NCI-H446 treated with DMSO at 0.1 percent for 48 hours (cell line): ENCODE measurements at places on chromosomes 7 and 10.

DNA sequence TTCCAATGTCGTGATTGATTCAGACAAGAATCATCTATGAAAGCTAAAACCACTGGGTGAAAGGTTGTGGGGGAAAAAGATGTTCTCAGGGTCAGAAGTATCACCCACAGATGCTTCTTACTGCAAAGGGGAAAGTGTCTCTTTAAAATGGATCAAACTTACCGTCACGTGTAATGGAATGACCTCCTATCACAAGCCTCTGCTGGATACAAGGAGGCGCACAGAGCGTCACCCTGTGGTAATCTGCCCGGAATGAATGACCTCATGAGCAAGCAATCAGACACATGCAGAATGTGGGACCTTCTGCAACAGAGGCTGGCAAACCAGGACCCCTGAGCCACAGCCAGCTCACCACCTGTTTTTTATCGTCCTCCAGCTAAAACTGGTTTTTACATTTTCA, 33.0 kb downstream of the WIPF3 start:
- no peak for DNase-seq

GRCh38 chr10:5977471-5978229, at the start of gene IL15RA:
TSS of gene IL15RA (minus strand) at chr10:5977543. CDS start at chr10:5977492, 51 bp downstream.
- no peak for DNase-seq

DNA sequence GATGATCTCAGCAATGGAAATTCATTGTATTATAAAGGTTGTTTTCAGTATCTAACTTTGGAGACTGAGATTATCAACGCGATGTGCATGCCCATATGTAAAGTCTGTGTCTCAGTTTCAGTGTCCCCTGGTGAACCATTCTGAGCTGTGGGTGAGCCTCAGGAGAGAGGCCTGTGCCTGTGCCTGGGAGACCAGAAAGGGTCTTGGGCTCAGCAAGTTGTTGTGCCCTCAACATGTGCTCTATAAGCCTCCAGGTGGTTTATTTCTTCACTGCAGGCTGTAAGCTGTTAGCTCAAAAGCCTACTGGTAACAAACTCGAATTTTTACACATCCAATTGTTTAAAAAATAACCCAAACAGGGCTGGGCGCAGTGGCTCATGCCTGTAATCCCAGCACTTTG, 151.9 kb downstream of the PKD1L1 start:
- no peak for DNase-seq

- DNase-seq, result no peak
Observed at GRCh38 chr10:44913350-44914081, 2.4 kb downstream of the TMEM72 start.

GRCh38 chr7:155962191-155962967, 150.1 kb upstream of the SHH start:
- DNase-seq, result no peak

- no peak for DNase-seq
Observed at GRCh38 chr10:79084012-79084971, 15.5 kb downstream of the ZMIZ1 start.

DNA sequence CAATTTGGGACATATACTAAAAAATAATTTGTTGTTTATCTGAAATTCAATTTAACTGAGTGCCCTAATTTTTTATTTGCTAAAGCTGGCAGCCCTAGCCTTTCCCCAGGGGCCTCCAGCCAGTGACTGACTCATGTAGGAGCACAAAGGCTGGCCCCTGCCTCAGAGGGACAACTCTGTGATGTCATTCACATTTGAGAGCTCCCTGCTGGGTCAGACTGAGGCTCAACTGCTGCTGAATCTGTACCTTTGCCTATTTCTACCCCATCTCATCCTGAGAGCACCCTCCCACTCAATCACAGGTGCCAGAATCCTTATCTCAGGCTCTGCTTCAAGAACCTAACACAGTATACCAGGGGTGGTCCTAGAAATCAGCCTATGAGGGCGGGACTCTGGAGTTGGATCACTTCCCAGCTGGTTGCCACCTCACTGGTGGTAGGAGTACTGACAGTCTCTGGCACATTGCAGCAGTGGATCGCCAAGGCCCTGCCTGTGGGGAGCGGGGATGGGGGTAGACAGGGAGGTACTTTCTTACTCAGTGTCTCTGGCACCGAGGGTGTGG, 11.6 kb downstream of the GCK start:
- peak; percentile 62 for DNase-seq

DNA sequence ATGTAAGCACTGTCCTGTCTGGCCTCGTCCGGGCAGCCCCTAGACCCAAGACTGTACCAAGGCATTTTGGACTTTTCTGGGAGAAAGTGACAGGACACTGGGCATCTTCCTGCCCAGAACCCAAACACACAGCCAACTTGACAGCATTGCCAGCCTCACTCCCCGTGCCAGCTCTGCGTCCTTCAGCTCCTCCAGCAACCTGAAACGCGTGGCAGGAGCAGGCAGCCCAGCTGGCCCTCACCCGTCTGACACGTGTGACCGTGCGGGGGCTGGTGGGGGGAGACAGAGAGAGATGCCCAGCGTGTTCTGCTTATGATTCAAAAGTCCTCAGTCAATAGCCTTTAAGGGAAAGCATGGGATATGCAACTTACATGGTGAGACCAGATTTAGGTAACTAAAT, 50.3 kb upstream of the SLC29A3 start:
- no peak for DNase-seq

DNA sequence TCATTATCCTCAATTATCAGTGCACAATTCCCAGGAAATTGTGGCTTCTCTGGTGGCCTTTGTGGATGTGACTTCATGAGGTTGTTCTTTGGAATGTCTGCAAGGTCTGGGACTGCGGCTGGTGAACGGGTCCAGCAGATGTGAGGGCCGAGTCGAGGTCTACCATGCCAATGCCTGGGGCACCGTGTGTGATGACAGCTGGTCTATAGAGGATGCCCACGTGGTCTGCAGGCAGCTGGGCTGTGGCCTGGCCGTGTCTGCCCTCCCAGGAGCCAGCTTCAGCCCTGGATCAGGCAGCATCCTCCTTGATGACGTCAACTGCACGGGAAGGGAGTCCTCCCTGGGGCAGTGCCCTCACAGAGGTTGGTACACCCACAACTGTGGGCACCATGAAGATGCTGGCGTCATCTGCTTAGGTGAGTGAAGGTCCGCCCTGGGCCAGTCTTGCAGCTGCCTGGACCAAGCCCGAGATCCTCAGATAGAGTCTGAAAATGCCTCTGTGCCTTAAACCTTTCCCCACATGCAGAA, 46.9 kb downstream of the CUZD1 start:
- DNase-seq, result no peak

DNA sequence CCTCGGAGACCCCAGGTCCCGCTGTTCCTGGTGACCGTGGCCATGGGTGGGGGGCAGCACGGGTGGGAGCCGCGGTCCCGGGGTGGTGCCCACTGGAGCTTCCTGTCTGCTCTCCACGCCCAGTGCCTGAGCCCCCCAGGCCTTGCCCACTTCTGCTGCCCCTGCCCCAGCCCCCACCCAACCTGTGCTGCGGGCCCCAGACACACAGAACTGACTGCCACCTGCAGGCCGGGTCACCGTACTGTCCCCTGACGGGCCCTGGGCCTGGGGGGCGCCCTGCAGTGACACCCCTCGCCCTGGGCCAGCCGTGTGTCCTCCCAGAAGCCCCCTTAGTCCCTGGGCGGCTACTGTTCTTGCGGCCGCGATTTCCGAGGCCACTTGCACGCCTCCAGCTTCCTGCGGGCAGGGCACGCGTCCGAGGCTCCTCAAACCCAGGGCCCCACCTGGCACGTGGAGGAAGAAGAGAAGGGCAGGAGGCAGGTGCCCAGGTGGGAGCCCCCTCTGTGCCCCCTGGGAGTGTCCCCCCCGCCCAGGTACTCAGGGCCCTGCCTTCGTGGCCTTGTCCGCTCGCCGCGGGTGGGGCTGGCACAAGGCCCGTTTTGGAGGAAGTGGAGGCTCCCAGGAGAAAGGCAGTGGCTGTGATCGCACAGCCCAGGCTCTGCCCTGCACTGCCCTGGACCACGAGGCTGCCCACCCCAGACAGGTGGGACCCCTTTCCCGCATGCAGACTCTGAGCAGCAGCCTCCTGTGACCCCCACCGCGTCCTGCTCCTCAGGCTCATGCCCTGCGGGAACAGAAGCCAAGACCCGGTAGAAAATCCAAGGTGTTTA, 10.4 kb downstream of the TMEM184A start:
- DNase-seq, result no peak
